ENCODE measurements at places on chromosomes 1 and 21.

GRCh38 chr1:39642796-39643195 is 3.4 kb upstream of the HEYL start:
- no peak for DNase-seq

GRCh38 chr1:53398576-53399365 is 60.4 kb upstream of the DMRTB1 start:
- DNase-seq = no peak

GRCh38 chr1:50332941-50333594 is 90.2 kb downstream of the DMRTA2 start:
- DNase-seq = no peak

DNA sequence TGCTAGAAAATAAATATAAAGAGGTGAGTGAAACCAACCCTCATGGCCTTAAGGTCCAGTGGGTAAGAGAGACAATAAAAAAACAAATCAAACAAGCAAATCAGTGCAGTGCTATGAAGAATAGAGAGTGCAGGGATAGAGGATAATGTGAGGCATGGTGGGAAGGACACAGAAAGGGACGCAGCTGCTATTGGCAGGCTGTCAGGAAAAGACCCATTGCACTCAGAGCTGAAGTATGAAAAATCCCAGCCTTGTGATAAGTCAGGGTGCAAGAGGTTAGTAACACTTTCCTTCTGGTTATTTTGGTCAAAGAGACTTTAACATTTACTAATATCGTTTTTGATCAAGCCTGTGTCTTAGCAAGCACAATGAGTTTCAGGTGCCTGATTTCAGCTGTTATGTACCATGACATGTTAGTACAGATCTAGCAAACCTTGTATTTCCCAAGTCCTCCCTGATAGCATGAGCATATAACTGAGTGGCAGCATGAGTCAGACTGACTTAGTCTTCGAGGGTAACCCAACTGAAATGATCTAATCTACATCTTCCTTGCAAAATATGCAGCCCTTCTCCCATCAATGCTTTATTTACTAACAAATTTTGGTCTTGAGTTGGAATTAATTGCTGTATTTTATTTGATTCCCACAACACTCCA is 31.7 kb downstream of the CHML start:
- DNase-seq = no peak

DNA sequence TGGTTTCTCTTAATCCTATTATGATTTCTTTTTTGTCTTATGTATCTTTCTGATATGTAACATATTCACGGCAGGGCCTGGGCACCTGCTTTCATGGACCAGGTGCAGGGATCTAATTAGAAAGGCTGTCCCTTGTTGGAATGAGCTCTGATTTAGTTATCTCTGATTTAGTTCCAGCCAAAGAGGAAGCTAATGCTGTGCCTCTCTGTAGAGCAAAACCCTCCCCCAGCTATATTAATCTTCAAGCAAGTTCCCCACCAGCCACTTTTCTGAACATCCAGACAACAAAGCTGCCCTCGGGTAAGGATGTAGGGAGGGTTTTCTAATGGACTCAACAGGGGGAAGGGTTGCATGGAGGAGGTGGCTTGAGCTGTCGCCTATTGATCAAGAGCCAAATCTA is 6.1 kb downstream of the TSACC start:
- no peak for DNase-seq

DNA sequence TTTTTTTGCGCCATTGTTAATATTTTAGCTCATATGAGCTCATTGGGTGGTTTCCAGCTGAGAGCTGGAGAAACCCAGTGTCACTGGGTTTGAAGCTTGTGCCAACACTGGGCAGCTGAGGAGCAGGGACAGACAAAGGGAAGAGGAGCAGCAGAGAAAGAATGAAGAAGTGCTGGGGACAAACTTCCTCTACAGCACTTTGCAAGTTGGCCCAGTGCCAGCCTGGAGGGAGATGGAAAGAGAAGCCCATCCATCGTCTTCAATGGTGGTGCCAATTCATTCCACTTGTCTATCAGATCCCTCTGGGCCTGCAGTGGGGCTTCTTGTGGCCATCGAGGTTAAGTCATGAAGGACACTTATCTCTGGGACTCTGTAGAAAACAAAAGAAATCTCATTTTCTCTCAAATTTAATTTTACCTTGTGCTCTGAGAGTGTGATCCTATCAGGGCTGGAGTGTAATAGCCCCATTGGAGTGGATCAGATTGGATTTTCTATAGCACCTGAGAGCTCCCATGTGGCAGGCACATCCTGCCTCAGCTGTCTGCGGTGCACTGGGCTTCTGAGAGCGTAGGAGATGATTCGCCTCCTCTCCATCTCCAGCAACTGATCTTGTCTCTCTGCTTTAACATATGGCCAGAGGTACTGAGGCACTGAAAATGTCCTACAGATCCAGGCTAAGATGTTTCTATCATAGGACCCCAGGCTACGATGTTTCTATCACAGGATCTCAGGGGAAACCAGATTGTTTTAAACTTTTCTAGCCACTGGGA is 114.7 kb downstream of the TNR start:
- no peak for DNase-seq

- no peak for DNase-seq
These were observed 11.6 kb upstream of the CD1D start for GRCh38 chr1:158169105-158169504.

DNA sequence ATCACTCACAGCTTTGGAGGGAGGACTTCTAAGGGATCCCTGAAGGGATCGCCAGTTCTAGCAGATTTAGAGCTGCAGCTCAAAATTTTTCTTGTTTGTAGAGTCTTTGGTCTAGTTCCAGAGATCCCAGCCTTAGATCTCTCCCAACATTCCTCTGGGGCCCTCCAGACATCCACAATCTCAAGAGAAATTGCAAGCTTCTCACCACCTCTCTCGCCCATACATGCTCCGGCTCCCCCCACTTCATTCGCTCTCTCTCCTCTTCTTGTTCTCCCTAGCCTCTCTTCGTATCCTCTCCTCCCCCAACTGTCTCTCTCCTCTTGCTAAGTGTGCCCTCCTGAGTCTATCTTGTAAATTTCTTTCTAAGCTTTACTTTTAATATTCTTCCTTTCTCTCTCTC is 15.1 kb upstream of the TUT4 start:
- DNase-seq = no peak

DNA sequence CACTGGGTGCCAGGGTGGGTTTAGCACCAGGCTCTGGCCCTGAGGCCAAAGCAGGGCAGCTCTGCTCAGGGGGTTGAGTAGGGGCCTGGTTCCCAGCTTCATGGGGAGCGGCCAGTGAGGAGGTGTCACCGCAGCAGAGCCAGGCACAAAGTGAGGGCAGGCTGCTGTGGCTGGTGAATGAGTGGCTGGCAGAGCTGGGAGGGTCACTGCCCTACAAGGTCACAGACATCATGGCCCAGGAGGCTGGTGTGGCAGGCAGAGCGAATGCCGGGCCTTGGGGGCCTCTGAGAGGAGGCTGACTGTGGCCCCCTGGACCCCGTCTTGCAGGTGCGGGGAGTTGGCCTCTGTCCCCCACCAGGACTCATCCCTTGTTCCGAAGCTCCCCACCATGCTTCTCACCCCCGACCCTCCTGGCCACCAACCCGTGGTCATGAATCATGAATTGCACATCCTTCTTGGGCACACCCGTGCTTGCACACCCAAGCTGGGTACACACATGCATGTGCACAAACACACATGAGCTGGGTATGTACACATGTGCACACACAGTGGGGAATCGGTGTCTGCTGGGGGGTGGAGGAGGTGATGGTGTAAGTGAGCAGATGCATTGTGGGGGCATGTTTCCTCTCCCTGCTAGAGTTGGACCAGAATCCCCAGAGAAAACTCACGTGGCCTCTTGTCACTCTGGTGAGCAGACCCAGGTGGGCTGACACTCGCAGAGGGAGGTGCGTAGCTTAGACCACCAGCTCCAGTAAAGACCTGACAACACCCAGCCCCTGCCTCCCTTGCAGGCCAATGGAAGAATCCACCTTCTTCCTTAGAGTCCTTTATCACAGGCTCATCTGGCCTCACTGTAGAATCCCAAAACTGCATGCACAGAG is 4.8 kb upstream of the GNB1 start:
- no peak for DNase-seq

DNA sequence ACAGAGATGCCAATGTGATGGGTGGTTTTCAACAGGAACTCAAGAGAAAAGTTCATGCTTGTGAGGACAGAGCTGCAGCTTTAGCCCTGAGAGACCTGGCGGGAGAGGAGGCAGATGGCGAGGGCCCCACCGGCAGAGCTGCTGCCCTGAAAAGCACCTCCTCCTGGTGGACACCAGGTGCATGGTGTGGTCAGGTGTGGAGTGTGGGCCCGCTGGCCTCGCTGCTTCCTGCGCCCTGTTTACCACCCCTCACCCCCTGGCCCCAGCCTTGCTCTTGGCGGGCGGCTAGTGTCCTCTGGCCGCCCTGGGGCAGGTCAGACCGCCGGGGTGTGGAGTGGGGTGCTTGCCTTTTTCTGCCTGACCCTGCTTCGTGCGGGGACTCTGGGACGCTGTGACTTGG is 42.8 kb downstream of the PRKCZ start:
- no peak for DNase-seq

GRCh38 chr1:54397090-54397591 is 9.1 kb downstream of the SSBP3 start:
- DNase-seq = no peak

GRCh38 chr1:86567878-86568277 is 21.0 kb downstream of the CLCA4 start:
- no peak for DNase-seq

DNA sequence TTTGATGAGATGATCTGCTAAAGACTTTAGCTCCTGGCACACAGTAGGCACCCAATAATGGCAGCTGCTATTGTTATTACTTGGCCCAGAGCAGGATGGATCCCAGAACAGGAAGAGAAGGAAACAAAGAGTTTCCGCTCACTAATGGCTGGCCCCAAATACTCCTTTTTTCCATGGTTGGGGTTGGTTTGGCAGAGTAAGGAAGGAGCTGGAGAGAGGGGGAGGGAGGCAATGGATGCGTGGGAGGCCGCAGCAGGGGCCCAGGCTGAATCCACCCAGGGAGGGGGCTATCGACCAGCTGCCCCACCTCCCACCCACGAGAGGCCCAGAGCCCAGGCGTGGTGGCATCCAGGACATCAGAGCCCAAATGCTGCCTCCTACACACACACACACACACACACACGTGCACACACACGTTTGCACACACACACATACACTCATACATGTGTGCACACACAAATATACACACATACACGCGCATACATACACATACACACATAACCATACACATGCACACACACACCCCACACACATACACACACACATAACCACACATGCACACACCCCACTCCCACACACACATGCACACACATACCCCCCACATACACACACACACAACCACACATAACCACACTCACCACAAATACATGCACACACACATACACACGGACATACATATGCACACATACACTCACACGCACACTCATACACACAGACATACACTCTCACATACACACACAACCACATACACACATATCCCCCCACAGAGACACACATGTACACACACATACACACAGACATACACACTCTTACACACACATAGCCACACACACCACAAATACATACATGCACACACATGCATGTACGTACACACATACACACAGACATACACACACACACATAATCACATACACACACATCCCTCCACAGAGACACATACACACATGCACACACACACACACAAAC is 25.2 kb downstream of the C1QB start:
- no peak for DNase-seq

- no peak for DNase-seq
These were observed 11.0 kb upstream of the TFF1 start for GRCh38 chr21:42377211-42377950.

DNA sequence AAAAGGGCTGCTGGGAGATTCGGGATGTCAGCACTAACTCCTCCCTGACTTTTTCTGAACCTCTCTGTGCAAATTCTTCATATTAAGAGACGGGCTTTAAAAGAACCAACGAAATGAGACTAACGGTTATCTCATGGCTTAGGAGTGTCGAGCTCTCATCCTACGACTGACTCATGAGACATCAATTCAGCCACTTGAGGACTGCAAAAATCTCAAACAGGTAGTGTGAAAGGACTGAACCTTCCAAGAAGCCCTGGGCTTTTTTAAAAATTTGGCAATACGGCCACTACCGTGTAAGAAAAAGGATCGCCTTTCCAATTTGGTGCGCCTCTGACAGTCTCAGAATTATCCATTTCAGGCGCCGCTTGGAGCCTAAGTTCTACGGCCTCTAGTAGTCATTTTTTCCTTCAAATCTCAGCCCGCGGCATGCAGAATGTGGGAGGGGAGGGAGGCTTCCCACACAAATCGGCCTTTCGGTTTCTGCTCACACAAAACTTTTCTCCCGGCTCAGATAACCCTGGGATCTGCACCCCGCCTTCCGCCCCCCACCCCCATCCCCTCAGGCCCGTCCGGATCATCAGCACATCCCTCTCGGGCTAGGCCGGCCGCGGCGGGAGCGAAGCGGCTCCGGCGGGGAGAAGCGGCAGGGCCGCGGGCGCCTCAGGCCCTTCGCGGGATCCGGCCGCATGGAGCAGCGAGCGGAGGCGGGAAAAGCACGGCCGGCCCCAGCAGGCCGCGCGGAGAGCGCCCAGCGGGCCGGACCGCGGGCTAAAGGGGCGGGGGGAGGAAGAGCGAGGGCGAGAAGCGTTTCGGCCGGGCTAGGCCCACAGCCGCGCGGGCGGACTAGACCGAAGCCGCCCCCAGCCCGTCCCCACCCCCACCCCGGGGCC is 618 bp downstream of the HNRNPR start:
- DNase-seq = no peak

- no peak for DNase-seq
These were observed 249.6 kb upstream of the BEND5 start for GRCh38 chr1:49026230-49026811.

DNA sequence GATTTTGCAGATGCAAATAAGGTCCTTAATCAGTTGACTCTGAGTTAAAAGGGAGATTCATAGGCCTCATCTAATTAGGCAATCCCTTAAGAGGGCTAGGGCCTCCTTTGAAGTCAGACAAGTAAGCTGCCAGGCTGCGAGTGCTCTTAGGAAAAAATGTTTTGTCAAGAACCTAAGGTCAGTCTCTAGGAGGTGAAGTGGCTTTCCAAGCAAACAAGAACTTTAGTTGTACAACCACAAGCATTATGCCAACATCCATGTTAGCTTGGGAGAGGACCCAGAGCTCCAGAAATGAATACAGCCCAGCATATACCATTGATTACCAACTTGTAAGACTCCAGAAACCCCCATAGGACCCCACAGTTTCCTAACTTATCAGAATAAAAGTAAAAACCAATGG is 1366.2 kb downstream of the PLA2G4A start:
- DNase-seq = no peak

- DNase-seq = no peak
These were observed 304 bp downstream of the PLPPR5 start for GRCh38 chr1:99004254-99004860.

GRCh38 chr1:245645406-245645805 is 490.6 kb downstream of the KIF26B start:
- no peak for DNase-seq

Measured in fibroblast of skin of left biceps (primary cell).